Stimulated activated CD4-positive, alpha-beta T cell treated with anti-CD3 and anti-CD28 coated beads, Interleukin-4, amount 100 ng/mL, for 4 hours (primary cell): ENCODE measurements at places on chromosomes 13 and 19.

DNA sequence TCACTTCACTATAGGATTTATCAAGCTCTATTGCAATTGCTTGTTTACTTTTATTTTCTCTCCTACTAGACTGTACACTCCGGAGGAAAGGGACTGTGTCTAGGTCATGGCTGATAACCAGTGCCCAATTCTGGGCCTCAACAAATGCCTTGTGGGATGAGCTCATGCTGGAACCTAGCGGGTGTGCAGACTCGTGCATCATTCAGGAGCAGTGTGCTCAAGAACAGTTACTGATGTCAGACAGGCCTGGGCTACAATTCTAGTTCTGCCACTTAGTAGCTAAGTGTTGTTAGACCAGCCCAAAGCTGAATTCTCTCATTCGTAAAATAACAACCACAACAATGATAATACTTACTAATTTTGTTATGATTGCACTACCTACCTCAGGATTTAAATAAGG, 95.4 kb downstream of the CYSLTR2 start:
- DNase-seq: no peak

- no peak for DNase-seq
These were observed 8.2 kb upstream of the PAN3 start for GRCh38 chr13:28129911-28130693.

DNA sequence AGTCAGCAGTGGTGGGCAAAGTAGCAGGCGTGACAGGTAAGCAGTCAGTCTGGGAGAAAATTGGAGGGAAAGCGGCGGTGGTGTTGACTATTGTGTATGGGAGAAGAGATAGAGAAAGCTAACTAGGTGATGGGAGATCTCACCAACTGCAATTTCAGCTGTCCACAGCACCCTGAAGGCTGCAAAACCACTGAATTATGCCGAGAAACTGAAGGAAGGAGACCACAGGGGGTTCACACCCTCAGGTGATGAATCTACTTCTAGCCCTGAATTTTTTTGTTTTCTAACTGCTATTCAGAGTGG, 631.5 kb downstream of the UQCRFS1 start:
- no peak for DNase-seq

DNA sequence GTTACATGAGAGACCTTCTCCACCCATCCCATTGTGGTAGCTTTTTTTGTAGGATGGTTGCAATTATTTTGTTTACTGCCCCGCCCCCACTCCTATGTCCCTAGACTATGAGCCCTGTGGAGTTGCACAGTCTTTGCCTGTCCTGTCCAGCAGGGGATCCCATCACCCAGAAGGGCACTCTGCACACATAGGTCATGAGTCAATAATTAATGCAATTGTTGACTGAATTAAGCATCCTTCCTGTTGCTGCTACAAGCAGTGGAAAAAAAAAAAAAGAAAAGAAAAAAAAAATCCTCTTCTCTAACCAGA, 14.2 kb downstream of the C19orf81 start:
- no peak for DNase-seq

GRCh38 chr13:73544175-73544574, 485.4 kb downstream of the KLF5 start:
- DNase-seq: no peak

DNA sequence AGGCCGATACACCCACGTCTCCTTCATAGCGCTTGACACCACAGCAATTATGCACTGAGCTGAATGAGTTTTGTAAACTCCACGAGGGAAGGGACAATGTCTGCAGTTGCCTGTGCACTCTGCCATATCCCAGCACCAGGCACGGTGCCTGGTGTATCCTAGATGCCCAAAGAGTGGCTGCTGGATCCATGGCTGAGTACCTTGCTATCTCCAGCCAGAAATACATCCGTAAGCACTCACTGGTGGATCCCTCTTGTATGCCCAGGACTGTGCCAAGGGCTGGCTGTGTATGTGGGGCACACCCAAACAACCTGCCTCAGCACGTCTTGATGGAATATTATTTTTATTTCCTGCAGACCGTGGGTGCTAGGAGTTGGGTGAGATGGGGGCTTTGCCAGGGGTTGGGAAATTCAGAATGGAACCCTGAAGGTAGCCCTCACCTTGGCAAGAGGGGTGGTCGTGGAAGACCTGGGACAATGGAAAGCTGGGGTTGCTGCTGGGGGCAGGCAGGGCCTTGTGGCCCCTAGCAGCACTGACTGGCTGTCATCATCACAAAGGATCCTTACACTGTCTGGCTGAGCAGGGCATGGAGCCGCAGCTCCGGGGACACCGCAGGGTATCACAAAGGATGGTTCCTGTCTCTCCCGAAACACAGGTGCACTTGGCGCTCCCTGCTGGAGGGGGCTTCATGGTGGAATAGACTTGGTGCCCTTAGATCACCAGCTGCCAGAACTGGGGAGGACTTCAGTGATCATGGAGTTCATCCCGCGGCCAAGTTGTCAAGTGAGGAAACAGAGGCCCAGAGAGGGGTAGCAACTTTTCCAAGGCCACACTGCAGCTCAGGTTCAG, 131.3 kb downstream of the URI1 start:
- DNase-seq: no peak

- DNase-seq: no peak
These were observed 1123.3 kb downstream of the EFNB2 start for GRCh38 chr13:105412171-105412570.

- no peak for DNase-seq
These were observed 143.9 kb downstream of the COL4A1 start for GRCh38 chr13:110162866-110163658.

DNA sequence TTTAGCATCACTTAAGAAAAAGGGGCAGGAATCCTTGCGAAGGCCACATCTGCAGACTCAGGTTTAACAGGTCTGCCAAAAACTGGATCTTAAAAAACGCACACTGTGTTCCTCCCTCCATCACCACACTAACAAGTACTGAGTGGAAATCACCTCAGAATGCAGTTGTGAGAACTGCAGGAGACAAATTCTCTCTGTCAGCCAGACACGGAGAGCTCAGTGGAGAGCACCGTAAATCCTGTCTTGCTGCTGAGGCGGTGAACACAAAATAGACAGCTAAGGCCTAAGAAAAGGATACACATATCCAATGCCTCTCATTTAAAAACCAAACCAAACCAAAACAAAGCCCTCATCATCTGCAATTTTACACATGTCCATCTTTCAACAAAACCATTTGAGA, 1287.6 kb downstream of the EFNB2 start:
- no peak for DNase-seq

GRCh38 chr19:31586282-31586681, 237.0 kb upstream of the TSHZ3 start:
- no peak for DNase-seq

DNA sequence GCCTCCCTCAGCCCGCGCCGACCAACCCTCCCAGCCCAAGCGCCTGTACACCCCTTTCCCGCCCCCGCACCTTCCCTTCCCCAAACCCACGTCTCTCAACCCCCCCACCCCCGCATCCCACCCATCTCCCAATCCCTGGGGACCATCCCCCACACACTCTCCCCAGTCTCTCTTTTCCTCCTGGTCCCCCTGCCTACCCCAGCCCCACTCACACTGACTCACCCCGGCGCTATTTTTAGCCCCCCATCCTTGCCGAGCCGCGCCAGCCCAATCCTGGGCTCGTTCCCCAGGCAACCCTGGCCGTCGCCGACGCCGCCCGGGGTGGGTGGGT, 11.7 kb downstream of the CIC start:
- peak; percentile 52 for DNase-seq

- DNase-seq: no peak
These were observed 391 bp downstream of the ZNF761 start for GRCh38 chr19:53432088-53432661.

GRCh38 chr19:7013678-7014077, 7.6 kb downstream of the MBD3L2B start:
- no peak for DNase-seq

DNA sequence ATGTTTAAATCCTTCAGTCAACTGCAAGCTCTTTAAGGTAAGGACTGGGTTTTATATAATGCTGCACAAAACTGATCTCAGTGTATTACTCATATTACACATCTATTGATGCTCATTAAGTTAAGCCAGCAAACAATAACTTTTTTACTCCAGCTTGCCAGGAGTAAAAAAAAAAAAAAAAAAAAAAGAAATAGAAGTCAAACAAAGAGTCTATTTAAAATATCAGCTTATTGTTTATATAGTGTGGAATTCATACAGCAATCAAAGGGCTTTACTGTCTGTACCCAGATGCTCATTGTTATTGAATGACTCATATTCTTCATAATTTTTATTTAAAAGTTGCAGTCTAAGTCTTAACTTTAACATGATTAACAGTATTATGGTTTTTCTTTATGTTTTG, 21.8 kb upstream of the KBTBD7 start:
- DNase-seq: no peak

DNA sequence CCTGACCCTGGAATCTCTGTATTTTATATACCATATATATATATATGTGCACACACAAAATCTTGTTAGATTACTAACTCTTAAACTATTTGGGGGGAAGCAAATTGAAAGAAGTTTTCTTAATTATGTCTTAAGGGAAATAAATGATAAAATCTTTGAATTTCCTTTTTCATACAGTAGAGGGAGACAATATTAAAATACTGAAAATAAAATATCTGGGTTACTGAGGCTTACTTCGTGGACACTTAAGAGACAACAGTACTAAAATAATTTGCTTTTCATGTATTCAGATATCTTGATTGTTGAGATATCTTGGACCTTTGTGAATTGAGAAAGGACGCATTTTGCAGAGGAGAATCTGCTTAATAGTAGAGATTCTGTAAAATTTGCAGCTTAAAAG, 17.0 kb downstream of the SUGT1 start:
- DNase-seq: no peak

DNA sequence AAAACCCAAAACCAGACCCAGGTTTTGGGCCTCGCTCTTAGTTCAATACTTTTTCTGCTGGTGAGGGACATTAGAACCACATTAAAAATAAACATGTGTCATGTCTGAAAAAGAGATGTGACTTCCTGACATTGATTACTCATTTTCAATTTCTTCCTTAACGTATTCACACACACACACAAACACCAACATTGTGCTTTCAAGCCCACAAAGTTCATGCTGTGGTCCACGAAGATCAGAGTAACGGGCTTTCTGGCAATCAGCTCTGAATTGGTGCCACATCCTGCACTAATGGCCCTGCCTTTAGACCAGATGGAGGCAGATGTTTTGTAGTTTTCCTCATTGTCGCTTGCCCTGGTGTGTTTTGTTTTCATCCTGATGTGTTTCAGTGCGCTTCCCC, 47.9 kb upstream of the POMP start:
- DNase-seq: no peak

- DNase-seq: no peak
These were observed 12.7 kb downstream of the SGTA start for GRCh38 chr19:2770055-2771013.

DNA sequence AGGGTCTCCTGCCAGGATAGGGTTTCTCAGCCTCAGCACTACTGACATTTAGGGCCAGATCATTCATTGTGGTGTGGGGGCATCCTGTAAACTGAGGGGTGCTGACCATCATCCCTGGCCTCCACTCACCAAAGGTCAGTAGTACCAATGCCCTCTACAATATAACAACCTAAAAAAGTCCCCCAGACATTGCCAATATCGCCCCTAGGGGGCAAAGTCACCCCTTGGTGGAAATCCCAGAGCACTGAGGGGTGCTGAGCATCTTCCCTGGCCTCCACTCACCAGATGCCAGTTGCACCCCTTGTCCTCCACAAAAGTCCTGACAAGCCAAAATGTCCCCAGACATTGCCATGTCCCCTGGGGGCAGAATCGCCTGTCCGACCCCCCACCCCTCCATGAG, 21.6 kb downstream of the CPAMD8 start:
- DNase-seq: no peak
